ENCODE measurements at places on chromosomes 2 and 18.

- DNase-seq: no peak
These were observed 636.2 kb downstream of the NRXN1 start for GRCh38 chr2:50395605-50396297.

DNA sequence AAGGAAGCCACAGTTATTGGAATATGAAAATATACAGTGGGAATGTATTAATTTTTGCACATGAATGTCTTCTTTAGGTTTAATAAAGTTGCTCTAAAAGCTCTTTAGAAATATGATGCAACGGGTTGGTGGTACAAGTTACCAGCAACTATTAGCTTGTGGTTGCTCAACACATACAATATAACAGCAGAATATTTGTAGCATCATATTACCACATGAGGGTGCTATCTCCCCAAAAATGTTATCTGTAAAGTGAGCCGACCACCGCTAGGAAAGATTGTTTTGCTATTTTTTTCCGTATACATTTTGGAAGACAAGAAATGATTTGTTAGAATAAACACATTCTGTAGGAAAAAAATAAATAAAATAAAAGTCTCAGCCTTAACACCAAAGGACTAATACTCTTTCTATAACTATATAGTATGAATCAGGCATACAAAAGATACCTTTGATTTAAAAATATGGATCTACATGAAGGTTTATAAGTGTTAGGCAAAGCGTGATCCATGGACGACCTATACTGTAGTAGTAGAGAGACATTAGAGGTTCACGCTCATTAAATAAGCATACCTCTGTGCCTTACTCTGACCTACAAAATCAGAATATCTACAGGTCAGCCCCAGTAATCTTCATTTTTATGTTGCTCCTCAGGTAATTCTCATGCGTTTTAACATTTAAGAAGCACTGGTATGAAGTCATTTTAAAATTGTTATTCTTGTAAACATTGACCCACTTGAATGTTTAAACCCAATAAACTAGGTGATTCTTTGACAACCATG, 1110.6 kb upstream of the ACVR2A start:
- peak; percentile 58 for DNase-seq

DNA sequence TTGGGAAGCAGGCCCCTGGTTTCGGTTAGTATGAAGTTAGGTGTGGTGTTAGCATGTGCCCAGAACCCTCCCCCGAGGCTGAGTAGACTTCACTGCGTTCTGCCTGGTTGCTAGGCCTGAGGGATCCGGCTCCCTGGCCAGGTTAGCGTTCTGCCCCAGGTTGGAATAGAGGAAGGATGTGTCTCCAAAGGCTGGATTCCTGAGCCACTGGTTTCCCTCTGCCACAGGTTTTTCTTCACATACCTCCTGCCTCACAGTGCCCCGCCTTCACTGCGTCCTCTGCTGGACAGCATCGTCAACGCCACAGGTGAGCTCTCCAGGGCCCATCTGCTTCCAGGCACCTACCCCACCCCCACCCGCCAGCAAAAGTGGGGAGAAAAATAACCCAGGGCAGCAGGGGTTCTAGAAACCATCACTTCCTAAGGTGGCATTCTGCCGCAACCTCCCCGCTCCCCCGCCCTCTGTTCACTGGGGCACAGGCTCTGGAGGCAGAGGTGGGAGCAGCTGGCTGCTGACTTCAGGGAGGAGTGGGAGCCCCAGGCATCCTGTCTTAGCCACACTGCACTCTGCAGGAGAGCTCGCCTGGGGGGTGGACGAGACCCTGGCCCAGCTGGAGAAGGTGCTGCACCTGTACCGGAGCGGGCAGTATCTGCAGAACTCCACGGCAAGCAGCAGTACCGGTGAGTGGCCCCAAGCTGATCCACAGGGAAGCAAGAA, 7.1 kb downstream of the PKDCC start:
- no peak for DNase-seq

DNA sequence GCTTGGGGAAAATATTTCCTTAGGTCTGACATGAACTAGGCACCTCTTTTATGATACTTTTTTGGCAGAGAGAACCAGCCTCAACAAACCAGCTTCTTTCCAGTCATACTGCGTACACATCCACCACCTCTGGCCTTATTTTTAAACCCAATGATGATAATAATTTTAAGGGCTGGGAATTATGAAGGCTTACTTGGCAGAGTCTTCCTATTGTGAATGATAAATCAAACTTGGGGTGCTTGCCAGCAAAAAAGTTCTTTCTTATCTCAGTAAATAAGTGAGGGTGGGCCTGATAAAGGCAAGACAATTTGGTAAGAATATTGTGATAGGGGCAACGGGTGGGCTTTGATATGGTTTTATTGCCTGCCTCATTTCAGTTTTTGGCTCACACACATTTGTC, 1230.2 kb upstream of the ZEB2 start:
- DNase-seq: no peak

DNA sequence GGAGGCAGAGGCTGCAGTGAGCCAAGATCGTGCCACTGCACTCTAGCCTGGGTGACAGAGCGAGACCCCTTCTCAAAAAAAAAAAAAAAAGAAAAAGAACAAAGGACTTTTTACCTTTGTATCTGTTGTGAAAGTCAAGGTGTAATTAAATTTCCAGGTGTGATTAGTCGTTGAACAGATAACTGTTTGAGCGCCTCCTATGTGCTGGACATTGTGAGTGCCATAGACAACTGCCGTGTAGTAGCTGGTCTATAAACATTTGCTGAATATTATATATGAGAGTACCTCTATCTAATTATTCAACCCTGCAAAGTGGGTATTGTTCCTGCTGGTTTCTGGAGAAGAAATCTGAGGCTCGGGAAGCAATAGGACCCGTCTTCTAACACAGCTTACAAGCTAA, 71.8 kb downstream of the ASAP2 start:
- DNase-seq: no peak

DNA sequence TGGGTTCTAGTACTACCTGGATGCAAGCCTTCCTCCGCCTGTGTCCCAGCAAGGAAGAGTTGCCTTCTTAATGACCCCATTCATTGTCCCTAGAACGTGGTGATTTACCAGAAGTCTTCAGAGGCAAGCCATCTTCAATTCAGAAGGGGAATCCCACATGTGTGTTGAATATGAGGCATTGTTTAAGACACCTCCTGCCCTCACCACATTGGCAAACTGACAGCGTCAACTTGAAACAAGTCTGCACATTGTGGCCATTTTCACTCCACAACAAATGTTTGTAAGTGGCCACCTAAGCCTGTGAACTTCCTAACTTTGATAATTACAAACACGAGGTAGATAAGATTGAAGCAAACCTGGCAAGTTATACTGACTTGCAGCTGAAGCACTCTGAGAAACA, 83.7 kb downstream of the TCF7L1 start:
- peak; percentile 18 for DNase-seq

- DNase-seq: no peak
These were observed 18.2 kb upstream of the PPM1B start for GRCh38 chr2:44150473-44150872.

GRCh38 chr18:11108947-11109346, 40.4 kb downstream of the PIEZO2 start:
- DNase-seq: no peak
